Inflammatory macrophage treated with lipopolysaccharide for 4 hours (primary cell): ENCODE measurements at places on chromosomes 6 and 20.

GRCh38 chr6:139710556-139710955, 336.1 kb upstream of the CITED2 start:
- no peak for DNase-seq

- DNase-seq, result no peak
These were observed 58.4 kb downstream of the DLGAP4 start for GRCh38 chr20:36364506-36364905.

GRCh38 chr6:135323979-135324378, 142.9 kb downstream of the MYB start:
- no peak for DNase-seq

- peak; percentile 81 for DNase-seq
These were observed 6.3 kb upstream of the PARD6B start for GRCh38 chr20:50724851-50725723.

DNA sequence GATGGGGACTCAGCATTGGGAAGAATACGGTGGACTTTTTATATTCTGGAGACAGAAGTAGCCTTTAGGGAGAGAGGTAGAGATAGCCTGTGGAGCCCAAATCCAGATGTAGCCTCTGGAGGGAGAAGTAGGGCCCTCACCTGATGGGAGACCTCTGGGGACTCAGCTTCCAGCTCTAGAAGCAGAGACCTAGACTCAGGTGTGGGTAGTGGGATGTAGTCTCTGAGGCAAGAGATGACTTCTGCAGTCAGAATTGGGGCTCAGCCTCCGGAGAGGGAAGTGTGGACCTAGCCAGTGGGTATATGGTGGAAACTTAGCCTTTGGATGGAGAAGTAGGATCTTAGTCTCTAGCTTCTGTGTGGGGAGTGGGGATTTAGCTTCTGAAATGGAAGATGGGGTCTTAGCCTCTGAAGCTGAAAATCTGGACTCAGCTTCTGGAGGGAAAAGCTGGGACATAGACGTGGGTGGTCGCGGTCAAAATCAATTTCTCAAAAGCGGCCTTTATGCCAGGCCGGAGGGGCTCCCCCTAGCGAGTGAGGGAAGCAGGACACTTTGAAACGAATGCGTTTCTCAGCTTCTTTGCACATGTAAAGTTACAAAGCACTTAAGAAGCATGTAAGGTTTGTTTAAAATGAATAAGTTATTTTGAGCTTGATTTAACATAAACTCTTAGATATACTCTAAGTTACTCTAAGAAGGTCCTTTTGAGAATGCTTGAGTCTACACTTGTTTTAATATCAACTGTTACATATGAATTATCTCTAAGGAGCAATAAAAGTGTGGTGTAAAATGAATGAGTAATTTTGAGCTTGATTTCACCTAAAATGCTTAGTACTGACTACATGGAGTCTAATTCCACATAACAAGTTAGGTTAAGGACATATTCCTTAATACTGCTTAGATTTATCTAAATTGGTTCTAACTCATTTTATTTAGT, 12.9 kb upstream of the ZNF343 start:
- DNase-seq, result peak; percentile 49

- no peak for DNase-seq
These were observed 214.6 kb downstream of the PRL start for GRCh38 chr6:22082218-22082617.

- no peak for DNase-seq
These were observed 3.8 kb downstream of the NCOA7 start for GRCh38 chr6:125794342-125795137.

GRCh38 chr20:31684153-31685015, 38.3 kb downstream of the BCL2L1 start:
- DNase-seq, result no peak

- DNase-seq, result peak; percentile 24
These were observed 584.1 kb downstream of the MAFB start for GRCh38 chr20:40104959-40105358.

GRCh38 chr20:33851842-33852466, 40.8 kb downstream of the CHMP4B start:
- DNase-seq, result no peak

GRCh38 chr20:43923322-43923721, 8.7 kb downstream of the TOX2 start:
- DNase-seq, result no peak

- DNase-seq, result no peak
These were observed 23.1 kb downstream of the FKBP5 start for GRCh38 chr6:35665573-35665972.

DNA sequence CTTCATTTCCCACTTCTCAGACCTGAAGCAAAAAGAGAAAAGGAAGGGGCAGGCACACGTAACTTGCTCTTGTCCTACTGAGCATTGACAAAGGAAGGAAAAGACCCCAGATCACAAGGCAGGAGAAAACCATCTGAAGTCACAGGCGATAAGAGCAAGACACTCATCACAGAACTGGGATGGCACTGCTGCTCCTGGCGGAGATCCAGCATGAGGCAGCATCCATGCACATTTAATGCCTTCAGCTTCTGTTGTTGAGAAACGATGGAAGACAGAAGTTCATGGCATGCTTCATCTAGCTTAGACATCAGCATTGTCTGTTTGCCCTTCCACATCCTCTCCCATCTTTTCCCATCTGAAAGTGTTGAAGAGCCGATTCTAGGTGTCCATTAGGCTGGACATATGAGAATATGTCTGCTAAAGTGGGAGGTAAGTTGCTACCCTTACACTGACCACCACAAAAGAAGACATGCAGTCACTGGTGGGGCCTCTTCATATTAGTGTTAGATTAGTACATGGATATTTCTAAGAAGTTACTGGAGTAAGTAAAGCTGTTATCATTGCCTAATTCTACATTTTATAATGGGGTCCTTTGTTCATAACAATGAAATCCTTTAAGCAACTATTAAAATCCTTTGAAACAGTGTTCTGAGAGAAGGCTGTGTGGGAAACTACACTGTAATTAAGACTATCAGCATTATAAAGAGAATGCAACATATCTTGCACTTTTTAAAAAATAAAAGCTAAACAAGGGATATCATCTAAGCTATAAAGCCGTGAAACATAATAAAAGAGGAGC, 618.5 kb downstream of the C6orf118 start:
- DNase-seq, result no peak

- no peak for DNase-seq
These were observed 12.5 kb upstream of the HLA-DOA start for GRCh38 chr6:33021917-33022316.

GRCh38 chr20:64101731-64102621, 5.4 kb downstream of the NPBWR2 start:
- peak; percentile 34 for DNase-seq

- DNase-seq, result no peak
These were observed 25.6 kb upstream of the PHACTR3 start for GRCh38 chr20:59578436-59579403.

DNA sequence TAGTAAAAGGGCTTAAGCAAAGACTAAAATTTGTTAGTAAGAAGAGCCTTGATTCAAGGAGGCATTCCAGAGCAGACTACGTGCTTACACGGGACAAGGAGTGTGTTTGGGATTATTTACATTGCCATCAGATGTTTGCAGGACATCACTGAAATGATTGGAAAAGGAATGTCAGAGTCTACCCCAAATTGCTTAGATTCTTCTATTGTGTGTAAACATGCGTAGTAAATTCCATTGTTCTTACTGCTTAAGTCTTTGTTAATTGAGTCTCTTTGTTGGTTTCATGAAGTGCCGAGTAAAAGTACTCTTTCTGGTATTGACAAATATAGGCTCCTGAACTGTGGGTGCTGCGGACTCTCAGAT, 60.5 kb downstream of the CD83 start:
- DNase-seq, result no peak

GRCh38 chr6:119683031-119683430, 333.5 kb upstream of the MAN1A1 start:
- DNase-seq, result no peak

- no peak for DNase-seq
These were observed 141.6 kb downstream of the DHX35 start for GRCh38 chr20:39103732-39104131.

- DNase-seq, result no peak
These were observed 19.3 kb upstream of the CHRNA4 start for GRCh38 chr20:63380346-63380870.

DNA sequence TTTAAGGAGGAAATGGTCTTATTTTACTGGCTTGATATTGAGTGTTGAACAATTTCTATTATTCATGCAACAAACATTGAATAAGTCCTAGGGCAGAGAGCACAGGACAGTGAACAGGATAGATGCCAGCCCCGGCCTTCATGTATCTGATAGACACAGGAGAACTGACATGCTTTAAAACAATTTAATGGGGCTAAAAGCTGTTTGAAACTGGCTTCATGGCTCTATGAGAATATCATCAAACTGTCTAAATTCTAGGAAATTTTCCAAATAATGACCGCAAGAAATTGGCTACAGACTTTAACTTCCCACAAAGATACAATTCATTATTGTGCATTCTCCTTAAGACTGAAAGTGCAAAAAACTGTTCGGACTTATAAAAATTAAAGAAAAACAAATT, 69.0 kb downstream of the ID4 start:
- no peak for DNase-seq

DNA sequence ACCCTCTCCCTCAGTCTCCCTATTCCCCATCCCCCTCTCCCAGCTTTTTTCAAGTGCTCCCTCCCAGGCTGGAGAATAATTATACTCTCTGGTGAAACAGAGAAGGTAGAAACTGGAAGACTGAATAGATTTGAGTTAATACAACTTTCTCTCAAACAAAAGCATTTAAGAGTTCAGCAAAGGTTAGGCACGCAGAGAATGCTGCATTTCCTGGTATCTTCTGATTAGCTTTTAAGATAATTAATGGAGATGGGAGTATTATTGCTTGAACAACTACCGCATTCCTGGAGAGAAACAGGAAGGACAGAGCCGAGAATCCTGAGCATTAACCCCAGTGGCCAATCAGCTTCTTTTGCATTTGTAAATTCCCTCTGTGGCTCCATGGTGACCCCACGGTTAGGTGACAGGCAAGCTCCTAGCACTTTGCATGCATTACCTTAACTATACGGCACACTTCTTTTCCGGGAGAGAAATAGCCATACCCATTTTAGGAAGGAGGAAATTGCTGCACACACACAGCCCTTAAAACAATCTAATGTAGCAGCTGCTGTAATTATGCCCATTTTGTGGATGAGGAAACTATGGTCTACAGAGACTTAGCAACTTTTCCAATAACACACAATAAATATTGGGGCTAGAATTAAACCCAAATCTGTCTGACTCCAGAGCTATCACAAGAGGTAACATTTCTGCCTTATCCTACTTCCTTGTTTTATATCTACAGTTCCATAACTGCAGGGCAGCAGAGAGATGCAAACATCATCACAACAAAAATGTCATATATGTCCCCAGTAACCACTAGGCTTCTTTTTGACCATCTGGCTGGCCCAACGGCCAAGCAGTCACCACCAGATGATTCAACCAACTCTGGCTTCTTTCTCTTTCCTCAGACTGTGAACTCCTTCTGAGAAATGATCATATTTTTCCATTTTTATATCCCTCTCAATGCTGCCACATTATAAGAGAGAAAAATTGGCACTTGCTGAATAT, 169.9 kb downstream of the CD24 start:
- DNase-seq, result no peak

DNA sequence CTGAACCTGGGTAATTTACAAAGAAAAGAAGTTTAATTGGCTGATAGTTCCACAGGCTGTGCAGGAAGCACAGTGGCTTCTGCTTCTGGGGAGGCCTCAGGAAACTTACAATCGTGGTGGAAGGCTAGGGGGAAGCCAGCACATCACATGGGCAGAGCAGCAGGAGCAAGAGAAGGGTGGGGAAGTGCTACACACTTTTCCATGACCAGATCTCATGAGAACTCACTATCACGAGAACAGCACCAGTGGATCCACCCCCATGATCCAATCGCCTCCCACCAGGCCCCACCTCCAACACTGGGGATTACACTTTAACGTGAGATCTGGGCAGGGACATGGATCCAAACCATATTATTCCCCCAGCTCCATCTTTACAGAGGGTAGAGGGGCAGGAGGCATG, 166.4 kb downstream of the NFATC2 start:
- DNase-seq, result peak; percentile 42

DNA sequence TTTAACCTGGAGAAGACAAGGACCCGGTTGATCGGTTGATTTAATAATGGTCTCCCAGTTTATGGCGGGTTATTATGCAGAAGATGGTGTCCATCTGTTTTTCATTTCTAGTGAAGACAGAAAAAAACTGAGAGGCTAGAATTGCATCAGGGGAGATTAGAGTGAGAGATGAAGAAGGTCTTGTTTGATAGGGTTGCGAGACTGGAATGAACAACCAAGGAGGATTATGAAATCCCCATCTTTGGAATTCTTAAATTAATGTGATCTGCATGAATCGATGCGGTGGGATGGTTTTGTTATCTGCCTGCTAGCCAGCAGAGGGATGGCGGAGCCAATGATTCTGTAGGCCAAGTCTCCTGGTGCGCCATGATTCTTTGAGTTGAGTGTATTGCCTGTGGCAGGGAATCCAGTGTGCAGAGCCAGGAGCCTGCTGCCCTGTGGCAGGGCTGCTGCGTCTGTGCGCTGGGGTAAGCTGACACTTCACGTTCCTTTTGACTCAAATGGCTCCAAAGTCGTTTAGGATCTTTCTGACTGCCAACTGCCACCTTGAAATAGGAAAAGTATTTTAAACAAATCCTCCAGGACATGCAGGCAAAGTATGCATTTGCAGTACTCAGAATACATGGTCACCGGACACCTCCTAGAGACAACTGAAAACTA, 200.1 kb downstream of the CLIC5 start:
- DNase-seq, result no peak

- no peak for DNase-seq
These were observed 105.6 kb upstream of the NXT1 start for GRCh38 chr20:23244916-23245552.

- DNase-seq, result no peak
These were observed 16.0 kb downstream of the SMPDL3A start for GRCh38 chr6:122804962-122805485.

GRCh38 chr6:151069641-151070040, 170.1 kb upstream of the AKAP12 start:
- DNase-seq, result no peak

DNA sequence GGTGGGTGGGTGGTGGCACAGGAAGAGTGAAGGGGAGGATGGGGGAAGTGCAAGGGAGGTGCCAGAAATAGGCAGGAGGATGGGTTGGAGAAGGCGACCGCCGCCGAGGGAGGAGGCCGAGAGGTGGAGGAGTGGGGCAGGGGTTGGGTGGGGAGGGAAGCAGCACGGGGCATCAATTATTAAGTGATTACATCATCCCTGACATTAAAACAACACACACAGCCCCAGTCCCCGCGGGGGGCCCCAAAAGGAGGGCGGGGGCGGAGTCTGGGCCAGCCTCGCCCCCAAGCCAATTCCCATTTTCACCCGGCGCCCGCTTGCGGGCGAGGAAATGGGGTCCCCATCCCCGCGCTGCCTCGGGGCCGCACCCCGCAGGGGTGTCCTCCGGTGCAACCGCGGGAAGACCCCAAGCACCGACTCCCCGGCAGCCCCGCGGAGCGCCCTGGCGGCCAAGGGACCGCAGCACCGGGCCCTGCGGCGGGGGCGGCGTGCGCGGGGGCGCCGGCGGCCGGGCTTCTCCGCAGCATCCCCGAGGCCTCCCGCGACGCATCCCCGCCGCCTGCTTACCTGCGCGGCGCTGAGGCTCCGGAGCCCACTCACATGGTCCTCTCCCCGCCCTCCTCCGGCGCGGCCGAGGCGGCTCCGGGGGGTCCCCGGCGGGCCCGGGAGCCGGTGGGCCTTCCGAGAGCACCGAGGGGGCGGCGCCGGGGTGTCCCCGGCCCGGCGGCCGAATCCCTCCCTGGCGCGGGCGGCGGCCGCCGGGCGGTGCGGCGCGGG, 663 bp downstream of the FYN start:
- DNase-seq, result no peak

GRCh38 chr6:57421503-57421902, 104.1 kb downstream of the PRIM2 start:
- no peak for DNase-seq
